ENCODE measurements at places on chromosomes 2 and 18.

- DNase-seq = no peak
Measured at GRCh38 chr2:72513011-72513410, 312.8 kb downstream of the EXOC6B start.

- no peak for DNase-seq
Measured at GRCh38 chr18:45611943-45612342, 3.3 kb upstream of the SLC14A2 start.

DNA sequence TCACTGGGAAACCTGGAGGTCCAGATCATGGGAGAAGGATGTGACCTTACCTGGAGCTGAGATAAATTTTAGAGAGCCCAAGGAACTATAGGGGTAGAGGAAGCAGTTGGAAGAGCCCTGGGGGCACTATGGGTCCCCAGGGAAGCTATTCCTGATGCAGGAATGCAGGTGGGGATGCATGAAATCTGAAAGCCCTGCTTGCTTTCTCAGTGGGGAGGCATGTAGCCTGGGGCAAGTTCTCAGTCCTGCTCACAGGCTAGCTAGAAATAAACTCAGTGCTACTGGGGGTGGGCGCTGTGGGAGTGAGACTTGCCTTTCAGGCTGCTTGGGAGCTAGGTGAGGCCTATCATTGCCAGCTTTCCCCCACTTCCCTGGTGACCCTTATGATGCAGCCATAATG is 499.7 kb downstream of the PTH2R start:
- no peak for DNase-seq

DNA sequence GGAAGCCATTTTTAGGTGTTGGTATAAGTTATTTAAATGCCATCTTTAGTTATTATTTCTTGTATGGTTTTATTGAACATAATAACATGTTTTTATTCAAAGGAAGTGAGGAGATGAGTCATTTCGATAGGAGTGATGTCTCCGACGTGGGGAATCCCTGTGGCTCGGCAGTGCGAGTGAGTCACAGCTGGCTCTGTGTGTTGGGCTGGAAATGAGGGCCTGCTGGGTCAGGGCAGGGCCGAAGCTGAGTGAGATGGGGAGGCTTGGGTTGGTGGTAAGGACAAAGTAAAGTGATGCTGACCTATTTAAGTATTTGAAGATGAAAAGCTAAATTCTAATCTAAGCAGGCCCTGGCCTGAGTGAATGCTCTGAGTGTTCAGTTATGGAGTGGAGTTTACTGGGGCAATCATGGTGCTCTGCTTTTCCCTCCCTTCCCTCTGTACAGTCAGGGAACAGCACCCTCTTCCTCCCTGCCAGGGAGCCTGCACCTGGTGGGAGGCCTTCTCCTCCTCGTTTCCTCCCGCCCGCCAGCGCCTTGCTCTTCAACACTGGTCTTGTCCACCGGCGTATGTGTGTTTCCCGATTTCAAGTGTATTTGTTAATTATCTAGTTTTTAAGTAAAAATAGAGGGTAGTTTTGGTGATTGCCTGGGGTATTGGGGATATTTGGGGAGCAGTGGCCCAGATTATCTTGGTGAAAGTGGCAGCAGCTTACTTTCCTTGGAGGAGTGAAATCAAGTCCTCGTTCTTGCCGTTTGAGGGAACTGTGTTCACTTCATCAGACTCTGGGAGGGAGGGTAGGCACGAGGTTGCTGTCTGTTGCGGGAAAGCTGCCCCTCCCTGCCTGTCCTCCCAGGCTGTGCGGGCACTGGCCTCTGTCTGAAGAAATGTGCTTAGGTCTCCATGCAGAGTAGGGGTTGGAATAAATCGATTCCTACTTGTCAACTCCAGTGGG is 157.0 kb downstream of the LDLRAD4 start:
- DNase-seq = peak; percentile 85

GRCh38 chr2:25041307-25041927 is 459 bp upstream of the EFR3B start:
- peak; percentile 42 for DNase-seq

GRCh38 chr18:13628211-13628610 is 98.1 kb downstream of the FAM210A start:
- no peak for DNase-seq

DNA sequence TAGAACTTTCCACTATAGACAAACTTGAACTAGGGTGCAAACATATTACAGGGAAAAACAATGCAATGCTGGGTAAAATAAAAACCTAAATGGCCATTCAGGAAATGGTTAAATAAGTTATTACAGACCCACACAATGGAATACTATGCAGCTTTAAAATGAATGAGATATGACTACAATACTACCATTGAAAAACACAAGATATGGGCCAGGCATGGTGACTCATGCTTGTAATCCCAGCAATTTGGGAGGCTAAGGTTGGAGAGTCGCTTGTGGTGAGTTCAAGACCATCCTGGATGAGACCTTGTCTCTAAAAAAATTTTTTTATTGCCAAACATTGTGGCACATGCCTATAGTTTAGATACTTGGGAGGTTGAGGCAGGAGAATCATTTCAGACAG is 6.8 kb downstream of the PECR start:
- DNase-seq = no peak

- DNase-seq = no peak
Measured at GRCh38 chr2:57084697-57085281, 901.0 kb downstream of the CCDC85A start.

- no peak for DNase-seq
Measured at GRCh38 chr2:105515581-105516415, 116.9 kb upstream of the FHL2 start.

DNA sequence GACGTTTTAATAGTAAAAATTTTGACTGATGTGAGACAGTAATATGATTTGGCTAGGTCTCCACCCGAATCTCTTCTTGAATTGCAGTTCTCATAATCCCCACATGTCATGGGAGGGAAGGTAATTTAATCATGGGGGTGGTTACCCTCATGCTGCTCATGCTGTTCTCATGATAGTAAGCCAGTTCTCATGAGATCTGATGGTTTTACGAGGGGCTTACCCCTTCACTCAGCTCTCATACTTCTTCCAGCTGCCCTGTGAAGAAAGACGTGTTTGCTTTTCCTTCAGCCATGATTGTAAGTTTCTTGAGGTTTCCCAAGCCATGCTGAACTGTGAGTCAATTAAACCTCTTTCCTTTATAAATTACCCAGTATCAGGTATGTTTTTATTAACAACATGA is 327.0 kb upstream of the CDH7 start:
- no peak for DNase-seq

DNA sequence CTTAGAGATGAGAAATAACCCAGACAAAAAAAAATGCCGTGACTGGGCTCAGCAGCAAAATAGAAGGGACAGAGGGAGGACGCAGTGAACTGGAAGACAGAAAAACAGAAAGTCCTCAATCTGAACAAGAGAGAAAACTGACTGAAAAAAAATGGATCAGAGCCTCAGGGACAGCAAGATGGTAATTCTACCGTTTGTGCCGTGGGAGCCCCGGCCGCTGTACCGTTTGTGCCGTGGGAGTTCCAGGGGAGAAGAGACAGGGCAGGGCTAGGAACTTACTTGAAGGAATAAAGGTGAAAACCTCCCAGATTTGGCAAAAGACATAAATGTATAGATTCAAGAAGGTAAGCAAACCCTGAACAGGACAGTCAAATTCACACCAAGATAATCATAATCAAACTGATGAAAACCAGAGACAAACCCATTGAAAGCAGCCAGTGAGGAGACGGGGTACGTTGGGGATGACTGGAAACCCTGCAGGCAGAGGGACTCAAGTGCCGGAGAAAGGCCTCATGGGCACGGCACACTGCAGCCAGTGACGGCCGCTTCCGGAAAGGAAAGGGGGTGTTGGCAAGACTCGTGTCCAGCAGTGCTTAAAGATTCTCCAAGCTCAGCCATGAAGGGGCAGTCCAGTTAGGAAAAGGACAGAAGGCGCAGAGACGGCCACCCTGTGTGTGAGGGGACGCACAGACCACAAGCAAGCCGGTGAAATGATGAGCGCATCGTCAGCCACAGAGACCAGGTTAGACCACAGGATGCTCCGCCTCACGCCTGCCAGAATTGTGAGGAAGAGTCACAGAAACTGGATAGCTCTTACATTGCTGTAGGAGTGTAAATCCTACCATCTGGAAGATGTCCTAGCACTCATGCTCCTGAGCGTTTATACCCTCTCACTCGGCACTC is 40.0 kb upstream of the NFATC1 start:
- DNase-seq = no peak

- no peak for DNase-seq
Measured at GRCh38 chr2:113918229-113918628, 28.3 kb downstream of the ACTR3 start.

GRCh38 chr2:143529118-143529720 is 400.0 kb downstream of the ARHGAP15 start:
- DNase-seq = no peak

DNA sequence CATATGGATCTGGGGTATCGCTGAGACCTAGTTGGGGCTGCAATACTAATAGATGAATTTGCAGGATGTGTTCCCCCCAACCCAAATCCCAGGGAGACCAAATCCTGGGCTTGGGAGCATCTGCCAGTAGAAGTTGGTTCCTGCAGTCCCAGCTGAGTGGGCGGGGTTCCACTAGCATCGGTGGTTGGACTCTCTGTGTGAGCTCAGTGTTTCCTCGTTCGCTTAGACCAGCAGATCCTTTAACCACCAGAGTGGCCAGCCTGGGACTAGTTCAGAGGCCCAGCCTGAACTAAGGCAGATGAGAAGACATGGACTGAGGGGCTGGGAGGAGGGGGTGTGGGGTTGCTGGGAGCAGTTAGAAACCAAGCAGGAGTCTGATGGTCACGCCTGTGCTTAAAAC is 40.7 kb downstream of the PCARE start:
- no peak for DNase-seq
